Kidney glomerular epithelial cell (primary cell): ENCODE measurements at places on chromosomes 11 and 22.

DNA sequence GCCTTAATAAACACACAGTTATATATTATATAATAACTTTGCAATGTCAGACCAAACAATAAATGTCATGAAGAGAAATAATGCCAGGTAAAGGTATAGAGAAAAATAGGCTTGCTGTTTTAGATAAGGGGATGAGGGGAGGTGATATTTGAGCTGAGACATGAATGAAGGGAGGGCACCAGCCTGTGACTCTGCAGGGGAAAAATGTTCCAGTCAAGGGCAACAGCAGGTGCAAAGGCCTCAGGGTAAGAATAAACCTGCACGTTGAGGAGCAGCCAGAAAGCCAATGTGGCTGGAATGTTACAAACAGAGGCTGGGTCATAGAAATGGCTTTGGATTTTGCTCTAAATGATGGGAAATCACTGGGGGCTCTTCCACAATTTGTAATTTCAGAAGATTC is 519.6 kb downstream of the SOX6 start:
- no peak for DNase-seq

- DNase-seq: peak; percentile 51
These were observed 29.7 kb downstream of the ZFTA start for GRCh38 chr11:63738720-63739360.

GRCh38 chr11:82765466-82766034 is 31.9 kb upstream of the FAM181B start:
- DNase-seq: no peak

- DNase-seq: no peak
These were observed 2.4 kb downstream of the RPS19BP1 start for GRCh38 chr22:39530116-39530515.

GRCh38 chr11:78346799-78347198 is 70.8 kb downstream of the GAB2 start:
- no peak for DNase-seq

GRCh38 chr11:17699147-17700114 is 19.9 kb upstream of the MYOD1 start:
- no peak for DNase-seq

GRCh38 chr11:126748793-126749192 is 251.8 kb downstream of the KIRREL3 start:
- DNase-seq: no peak

DNA sequence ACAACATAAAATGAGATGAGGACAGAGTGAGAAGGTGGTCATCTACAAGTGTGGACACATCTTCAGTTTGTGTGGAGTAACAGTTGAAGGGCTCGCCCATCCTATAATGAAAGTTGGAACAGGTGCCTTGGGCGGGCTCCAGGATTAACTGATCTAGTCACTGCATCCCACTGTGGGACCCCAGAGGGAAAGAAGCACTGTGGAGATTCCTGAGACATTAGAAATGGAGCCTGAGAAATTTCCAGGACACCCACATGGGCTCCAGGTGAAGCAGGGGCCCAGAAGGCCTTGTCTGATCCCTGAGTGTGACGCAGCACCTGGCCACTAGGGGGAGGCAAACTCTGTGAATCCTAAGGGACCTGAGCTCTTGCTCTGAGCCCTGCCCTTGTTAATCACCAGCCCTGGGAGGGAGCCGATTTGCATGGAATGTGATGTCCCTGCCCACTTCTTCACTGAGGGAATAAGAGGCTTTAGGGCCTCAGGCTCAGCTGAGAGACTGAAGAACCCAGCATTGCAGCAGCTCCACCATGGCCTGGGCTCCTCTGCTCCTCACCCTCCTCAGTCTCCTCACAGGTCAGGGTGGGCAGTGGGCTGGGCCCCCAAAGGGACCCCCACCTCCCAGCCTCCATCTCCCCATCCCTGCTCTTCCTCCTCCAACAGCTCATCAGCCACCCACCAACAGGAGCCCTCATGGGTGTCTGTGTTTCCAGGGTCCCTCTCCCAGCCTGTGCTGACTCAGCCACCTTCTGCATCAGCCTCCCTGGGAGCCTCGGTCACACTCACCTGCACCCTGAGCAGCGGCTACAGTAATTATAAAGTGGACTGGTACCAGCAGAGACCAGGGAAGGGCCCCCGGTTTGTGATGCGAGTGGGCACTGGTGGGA is 98.4 kb downstream of the VPREB1 start:
- DNase-seq: peak; percentile 50

DNA sequence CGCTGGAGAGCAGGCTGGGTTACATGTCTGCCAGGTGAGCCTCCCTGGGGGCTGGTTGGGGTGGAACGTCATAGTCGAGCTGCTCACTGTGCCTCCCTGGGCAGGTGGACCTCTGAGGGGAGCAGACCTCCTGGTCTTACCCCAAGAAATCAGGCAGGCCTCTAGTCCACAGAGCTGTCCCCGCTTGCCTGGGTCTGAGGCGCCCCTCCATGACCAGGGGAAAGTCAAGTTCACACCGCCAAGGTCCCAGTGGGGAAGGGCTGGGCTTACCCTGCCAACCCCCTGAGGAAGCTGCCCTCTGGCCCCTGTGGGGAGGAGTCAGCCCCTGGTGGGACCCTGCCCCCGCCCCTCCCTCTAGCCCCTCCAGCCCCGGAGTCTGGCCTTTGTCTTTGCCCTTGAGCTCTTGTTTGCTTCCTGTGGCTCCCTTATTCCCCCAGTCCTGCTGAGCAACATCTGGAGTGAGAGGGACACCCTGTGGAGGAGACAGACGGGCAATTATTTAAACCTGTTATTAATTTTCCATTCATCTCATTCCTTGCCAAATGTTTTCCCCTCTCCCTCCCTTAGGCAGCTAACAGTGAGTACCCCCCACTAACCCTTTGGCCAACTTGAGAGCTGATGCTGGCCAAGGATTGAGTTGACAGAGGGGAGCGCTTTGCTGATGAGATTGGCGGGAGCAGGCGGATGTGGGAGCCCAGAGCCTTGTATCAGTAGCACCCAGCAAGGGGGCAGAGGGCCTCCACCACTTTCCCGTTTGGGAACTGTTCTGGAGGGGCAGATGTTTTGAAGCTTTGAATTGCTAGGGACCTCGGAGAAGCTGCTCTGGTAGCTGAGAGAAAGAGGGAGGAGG is 83.4 kb downstream of the CEP164 start:
- no peak for DNase-seq

DNA sequence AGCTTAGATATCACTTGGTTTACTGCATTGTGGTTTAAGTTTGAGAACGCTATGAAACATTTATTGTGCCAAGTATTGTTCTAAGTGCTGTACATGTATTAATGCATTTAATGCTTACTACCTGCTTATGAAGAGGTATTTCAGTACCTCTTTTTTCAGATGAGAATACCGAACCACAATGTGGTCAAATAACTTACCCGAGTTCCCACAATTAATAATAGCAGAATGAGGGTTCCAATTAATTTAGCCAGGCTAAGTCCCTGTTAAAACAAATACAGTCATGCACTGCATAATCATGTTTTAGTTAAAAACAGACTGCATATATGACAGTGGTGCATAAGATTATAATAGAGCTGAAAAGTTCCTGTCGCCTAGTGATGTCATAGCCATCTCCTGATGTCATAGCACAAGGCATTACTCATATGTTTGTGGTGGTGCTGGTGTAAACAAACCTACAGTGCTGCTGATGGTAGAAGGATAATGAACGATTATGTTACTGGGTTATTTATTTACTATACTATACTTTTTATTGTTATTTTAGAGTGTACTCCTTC is 4.3 kb downstream of the ZC3H12C start:
- DNase-seq: no peak

- DNase-seq: no peak
These were observed 1.5 kb downstream of the RANGAP1 start for GRCh38 chr22:41284465-41284864.

DNA sequence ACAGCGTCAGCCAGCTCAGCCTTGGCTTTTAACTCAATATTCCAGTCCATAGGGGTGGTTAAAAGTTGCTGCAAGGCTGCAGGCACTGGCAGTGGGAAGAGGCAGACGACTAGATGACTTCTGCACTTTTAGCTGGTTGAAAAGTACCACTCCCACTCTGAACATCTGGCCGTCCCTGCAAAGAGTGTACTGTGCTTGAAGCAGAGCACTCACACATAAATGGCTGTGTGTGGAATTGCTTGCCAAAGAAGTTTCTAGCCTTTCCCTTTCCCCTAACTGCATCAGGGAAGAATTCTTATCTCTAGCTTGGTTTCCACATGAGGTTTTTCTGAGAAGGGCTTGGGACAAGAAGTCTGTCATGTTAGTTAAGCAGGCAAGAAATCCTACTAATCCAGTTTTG is 5.1 kb upstream of the PHLDB1 start:
- no peak for DNase-seq

DNA sequence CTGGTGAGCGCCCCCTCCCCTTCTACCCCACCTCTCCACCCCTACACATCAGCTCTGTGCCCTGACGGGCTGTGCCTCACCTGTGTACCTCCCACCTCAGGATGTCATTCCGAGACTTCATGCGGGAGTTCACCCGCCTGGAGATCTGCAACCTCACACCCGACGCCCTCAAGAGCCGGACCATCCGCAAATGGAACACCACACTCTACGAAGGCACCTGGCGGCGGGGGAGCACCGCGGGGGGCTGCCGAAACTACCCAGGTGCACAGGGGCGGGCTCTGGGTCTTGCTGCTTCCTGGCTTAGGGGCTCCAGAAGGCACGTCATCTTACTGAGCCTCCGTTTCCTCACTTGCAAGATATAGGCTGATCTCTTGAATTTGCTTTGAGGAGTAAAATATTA is 6.8 kb downstream of the CAPN1 start:
- no peak for DNase-seq

- no peak for DNase-seq
These were observed 15.6 kb upstream of the SUSD2 start for GRCh38 chr22:24165673-24166072.

DNA sequence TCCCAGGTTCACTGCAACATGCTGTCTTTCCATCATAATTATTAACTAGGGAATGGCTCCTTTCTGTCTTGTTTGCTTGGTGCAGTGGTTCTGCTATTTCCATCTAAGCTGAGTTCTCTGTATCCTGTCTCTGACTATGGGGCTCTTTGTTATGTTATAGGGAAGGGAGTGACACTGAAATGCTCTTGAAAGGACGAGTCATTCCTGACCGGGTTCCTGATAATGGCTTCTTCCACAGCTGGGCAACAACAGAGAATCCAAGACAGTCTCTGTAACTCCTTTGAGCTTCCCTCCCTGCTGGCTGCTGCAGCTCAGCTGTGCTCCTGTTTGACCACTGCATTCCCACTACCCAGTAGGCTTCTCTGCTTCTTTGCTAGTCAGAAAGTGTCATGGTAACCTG is 24.1 kb downstream of the OR2AT4 start:
- DNase-seq: peak; percentile 44

DNA sequence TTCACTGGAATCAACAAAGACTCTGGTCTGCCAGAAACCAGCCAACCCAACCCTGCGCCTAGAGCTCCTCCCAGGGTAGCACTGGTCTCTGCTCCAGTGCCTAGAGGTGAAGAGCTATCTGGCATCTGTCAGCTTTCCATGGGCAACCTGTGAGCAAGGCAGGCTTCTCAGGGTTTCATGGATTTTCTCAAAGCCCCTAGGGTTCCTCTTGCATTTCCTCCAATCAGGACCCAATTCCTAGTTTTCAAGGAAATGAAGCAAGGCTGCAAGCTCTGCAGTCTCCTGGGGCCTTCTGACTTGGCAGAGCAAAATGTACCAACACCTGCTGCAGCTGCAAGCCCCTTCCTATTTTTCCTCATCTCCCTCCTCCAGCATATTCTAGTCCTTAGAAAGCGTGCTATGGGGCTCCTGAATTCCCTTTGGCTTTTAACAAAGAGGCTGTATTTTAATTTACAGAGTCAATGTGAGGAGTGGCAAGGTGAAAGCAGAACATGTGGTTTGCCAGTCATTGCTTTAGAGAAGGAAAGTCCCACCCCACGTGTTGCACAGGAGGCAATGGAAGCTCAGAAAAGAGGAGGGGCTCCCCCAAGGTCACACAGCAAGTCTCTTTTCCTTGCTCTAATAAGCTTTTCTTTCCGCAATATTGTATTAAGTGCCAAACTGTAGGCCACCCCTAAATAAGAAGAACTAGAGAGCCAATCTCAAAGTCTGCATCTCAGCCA is 33.0 kb upstream of the RIC3 start:
- no peak for DNase-seq
